ENCODE measurements at places on chromosomes 5 and 9. TPM values are rescaled to one million over a fixed set of nuclear protein-coding genes. Genes with fewer than 3 reads are reported as not detected.

GRCh38 chr9:91198405-91198804, 163.3 kb downstream of the AUH start:
- DNase-seq, result no peak

GRCh38 chr9:1869843-1870242, 145.3 kb upstream of the SMARCA2 start:
- DNase-seq, result no peak

GRCh38 chr5:132500931-132501628, 10.5 kb upstream of the IRF1 start:
- peak; percentile 71 for DNase-seq

GRCh38 chr5:7759257-7759871, 91.6 kb downstream of the CFAP90 start:
- no peak for DNase-seq

DNA sequence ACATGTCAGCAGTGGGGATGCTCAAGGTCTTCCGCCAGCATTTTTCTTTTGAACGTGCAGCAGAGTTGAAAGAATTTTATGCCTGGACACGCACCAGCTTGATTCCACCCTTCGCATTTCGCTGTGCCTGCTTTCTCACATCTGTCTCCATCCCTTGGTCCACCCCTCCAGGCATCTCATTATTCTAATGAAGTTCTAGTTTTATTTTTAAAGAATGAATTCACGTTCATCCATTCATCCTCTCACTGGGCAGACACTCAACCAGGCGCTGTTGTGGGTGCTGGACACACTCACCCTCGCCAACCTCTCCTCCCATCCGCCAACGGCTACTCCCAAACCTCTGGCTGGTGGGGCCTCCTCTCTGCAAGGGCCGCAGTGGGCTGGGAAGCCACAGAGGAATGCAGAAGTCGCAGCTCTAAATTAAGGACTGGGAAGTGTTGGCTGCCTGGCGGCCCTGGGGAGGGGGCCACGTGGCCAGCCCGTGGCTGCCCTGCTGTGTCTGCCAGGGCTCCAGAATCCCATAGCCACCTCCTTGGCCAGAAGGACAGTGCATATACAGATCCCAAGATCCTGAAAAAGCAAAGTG, 6.7 kb downstream of the SUSD3 start:
- no peak for DNase-seq

DNA sequence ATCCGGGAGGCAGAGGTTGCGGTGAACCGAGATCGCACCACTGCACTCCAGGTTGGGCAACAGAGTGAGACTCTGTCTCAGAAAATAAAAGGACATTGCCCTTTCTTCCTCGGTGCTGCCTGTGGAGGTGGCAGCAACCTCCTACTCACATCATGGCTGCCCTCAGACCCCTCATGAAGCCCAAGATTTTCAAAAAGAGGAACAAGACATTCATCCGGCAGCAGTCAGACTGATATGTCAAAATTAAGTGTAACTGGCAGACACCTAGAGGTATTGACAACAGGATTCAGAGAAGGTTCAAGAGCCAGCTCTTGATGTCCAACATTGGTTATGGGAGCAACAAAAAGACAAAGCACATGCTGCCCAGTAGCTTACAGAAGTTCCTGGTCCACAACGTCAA, 12.6 kb upstream of the PAX5 start:
- no peak for DNase-seq

DNA sequence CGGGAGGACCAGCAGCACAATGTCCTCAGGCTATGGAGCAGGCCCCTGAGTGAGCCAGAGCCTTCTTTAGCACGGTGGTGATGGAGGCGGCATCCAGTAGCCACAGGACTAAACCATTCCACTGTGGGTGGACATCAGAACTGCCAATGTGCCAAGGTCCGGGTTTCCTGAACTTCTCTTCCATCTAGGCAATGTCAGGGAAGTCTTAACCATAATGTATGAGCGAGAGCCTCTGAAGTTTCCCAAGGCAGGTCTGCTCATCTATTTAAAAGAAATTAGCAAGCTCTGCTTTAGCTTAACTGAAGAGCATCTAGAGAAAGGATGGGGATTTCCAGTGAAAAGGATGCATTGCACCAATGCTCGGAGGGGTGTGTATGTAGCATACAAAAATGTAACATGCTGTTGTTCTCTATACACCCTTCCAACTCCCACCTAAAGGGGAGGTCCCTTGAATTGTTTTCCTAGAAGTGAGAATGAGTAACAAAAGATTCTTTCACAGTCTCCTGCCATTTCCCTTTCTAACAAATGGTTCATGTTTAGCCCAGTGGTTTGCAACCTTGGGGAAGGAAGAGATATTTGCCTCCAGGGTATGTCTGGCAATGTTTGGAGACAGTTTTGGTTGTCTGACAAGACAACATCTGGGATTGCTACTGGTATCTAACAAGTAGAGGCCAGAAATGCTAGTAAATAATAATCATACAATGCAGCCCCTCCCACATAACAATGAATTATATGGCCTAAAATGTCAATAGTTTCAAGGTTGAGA, 6.1 kb upstream of the RXFP3 start:
- no peak for DNase-seq

- no peak for DNase-seq
These were observed 301.7 kb upstream of the PCSK5 start for GRCh38 chr9:75588808-75589207.

- DNase-seq, result no peak
These were observed 112.3 kb upstream of the ANKH start for GRCh38 chr5:14983666-14984441.

DNA sequence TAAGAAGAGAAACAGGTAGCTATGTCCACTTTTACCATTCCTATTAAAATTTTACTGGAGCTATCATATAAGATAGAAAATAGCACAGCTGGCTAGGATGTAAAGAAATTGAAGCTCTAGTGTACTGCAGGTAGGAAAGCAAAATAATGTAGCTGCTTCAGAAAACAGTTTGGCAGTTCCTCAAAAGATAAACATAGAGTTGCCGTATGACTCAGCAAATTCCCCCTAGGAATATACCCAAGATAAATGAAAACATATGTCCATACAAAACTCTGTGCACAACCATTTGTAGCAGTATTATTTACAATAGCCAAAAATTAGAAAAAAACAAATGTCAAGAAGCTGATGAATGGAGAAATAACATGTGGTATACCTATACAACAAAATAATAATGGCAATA, 64.6 kb upstream of the SHISAL2B start:
- DNase-seq, result no peak

DNA sequence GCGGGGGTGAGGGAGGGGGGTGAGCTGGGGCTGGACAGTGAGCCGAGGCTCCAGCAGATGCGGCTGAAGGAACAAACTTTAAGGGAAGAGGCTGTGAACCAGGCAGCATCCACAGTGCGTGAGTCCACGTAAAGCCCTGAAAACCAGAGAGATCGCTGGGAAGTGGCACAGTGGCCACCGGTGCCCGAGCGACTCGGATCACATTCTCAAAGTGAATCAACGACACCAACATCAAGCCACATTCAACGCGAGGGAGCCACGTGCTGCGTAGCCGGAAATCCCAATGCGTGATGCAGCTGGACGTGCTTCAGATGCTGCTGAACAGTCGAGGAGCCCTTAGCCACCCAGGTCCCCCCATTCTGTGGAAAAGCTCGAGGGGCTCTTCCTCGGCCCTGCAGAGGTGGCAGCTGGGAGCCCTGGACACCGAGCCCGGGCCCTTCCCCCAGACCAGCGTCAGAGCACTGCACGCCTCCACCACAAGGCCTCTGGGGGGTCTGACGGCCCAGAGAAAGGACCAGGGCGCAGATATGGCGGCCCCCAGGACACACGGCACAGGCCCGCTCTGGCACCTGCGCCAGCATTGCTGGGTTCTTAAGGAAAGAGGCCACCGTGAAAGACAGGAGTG, 53.7 kb upstream of the EXOC3 start:
- DNase-seq, result no peak

DNA sequence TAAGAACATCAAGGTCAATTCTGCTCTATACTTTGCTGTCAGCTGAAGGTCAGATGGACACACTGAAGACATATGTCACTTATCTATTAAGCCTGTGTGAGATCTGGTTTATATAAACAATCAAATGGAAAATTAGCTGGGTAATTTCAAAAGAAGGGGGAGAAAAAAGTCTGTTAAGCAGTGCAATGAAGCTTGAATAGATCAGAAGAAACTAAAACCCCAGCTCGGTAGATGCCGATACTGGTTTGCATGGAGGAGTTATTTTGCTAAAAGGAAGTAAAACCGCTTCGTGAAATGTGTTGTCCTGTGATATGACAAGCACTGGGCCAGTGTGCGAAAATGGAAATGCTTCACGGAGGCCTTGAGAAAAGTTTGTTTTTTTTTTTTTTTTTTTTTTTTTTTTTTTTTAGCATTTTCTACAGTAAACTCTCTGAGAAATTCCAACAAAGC, 148.8 kb downstream of the MEF2C start:
- peak; percentile 66 for DNase-seq

GRCh38 chr9:69086769-69087168, 51.2 kb downstream of the FXN start:
- peak; percentile 49 for DNase-seq

GRCh38 chr5:133916914-133917313, 51.5 kb downstream of the C5orf15 start:
- no peak for DNase-seq

GRCh38 chr5:32058101-32058500, 116.0 kb downstream of the GOLPH3 start:
- DNase-seq, result no peak

GRCh38 chr5:61389609-61390008, 57.6 kb downstream of the ZSWIM6 start:
- DNase-seq, result no peak

DNA sequence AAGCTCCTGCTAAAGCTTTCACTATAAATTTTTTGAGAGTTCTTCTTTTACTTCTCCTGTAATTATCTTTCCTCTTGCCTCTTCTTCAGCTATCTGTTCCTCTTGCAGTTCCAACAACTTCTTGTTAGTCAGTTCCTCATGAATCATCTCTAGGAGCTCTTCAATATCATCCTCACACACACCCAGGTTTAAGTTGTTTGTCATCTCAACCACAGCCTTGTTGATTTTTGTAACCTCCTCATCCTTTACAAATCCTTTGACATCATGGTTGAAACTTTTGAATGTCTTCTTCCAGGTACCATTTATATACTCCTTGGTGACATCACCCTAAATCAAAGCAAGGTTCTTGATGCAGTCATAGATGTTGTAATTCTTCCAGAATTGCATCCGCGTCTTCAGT, 106.3 kb upstream of the MAMDC2 start:
- DNase-seq, result no peak

DNA sequence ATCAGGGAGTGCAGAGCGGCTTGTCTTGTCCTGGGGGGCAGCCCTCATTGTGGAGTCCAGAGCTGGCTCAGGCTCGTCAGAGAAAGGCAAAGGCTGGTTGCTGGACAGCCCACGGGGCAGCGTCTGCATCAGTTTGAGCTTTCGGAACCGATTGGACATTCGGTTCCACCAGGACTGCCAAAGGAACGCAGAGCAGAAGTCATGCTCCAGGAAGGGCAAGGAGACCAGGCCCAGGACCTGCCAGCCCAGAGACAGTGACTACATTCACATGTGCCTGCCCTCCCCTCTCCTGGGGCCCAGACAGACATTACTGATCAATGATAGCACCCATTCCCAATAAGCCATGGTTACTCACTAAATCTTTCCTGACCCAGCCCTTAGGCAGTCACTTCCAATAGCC, 18.1 kb downstream of the ANKS6 start:
- peak; percentile 10 for DNase-seq

DNA sequence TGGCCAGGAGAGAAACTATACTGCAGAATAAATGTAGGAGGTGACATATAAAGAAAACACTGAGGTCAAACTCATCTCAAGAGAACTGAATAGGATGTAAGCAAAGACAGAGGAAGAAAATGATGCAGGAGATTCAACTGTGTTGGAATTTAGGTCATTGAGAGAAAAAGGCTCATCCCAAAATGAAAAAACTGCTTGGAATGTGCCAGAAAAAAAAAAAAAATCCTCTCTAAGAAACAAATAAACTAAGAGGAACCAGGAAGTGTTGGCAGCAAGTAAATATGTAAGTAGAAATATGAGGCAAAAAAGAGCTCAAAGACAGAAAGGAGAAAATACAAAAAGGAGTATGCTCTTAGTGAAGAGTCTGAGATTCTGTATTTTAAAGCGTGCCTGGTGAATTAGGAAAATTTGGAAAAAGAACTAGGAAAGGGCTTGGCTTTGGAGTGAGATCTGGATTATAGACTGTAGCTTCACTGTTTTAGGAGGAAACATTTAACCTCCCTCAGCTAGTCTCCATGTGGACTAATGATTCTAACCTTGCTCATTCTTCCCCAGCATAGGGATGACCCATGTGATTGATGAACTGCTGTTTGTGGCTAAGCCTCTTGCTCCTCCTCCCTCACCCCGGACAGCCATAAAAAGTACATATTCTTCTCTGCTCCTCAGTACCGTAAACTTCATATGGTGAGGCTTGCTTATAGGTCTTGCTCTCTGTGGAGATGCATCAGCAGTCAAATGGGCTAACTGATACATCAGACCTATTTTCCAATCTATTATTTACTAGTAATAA, 185.6 kb upstream of the POU5F2 start:
- no peak for DNase-seq

DNA sequence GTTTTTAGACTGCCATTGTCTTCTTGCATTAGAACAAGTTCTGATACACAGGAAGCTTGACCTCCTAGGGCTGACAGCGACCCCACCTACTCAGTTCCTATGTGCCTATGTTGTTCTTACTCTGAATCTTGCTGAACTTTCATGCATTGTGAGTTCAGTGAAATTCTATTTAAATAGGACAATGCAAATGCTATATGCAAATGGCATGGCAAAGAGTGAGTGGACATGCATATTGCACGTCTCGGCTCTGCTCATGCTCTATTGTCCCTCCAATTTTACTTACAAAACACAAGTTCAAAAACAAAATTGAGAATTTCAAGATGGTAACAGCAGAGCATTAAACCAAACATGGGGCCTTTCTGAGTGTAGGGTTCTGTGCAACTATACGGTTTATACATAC, 5.3 kb upstream of the DCP2 start:
- no peak for DNase-seq

GRCh38 chr9:130692321-130692720, 1.3 kb upstream of the EXOSC2 start:
- DNase-seq, result peak; percentile 57

GRCh38 chr9:126406075-126406667, 79.5 kb downstream of the MVB12B start:
- no peak for DNase-seq

DNA sequence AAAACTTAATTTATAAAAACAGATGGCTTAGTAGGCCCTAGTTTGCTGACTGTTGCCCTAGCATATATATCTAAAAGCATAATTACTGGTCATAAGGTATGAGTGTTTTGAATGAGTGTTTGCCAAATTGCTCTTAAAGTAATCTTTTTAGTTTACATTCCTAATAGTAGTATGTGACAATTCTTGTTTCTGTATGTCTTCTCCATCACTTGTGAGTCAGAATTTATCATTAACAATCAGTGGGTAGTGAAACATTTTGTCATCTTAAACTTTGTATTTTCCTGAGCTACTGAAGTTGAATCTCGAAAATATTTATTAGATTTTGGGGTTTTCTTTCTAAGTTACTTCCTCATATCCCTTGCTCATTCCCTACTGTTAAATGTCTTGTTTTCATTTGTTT, 49.6 kb downstream of the APC start:
- no peak for DNase-seq

The FBXW11 gene
- 44.7 TPM for total RNA-seq

The ATOX1 gene
- total RNA-seq, result 113 TPM

The ADAMTSL2 gene
- total RNA-seq, result not detected

The ABLIM3 gene
- 42.1 TPM for total RNA-seq

The PALM2AKAP2 gene
- not detected for total RNA-seq

The HDAC3 gene
- total RNA-seq, result 60.2 TPM

All from endothelial cell of umbilical vein (primary cell).